CD4-positive, alpha-beta T cell treated with Interleukin-4 for 1 hour (primary cell): ENCODE measurements at places on chromosomes 7 and 10.

GRCh38 chr10:69096045-69096444 lies 8.1 kb downstream of the SRGN start:
- no peak for DNase-seq

DNA sequence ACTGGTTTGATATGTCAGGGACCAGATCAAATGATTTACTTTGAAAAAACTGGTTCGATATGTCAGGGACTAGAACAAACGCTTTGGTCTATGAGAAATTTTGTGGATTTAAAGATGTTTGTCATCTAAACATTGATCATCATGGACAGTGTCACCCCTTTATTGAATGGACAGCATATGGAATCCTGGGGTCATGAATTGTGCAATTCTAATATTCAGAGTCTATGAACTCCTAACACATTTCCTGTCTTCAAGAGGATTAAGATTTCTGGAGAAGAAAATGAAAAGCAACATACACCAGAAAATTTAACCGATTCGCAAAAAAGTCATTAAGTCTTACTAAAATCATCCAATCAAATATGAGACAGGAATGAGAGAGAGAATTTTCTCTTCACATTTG lies 106.4 kb upstream of the FAM133B start:
- no peak for DNase-seq

DNA sequence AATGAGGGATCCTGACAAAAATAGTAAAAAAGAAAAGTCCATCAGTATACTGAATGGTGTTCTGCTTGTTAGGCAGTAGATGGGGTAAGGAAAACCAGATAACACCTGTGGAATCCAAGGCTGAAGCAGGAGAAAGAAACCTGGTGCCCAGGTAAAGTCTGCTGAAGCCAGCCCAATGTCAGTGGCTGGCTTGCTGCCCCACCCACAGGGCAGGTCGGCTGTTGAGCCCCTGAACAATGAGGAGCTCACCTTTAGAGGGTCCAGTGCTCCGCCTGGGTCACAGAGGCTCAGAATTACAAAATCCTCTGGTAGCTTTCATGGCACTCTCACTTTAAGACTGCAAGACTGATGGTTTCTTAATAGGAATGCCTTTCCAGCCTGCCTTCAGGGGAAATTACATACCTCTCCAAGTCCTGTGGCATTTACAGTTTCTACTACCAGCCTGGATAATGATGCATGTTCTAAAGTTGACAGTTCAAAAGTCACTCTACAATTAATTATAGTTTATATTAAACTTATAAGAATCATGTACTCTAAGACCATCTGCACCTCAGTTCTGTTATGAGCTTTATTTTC lies 23.8 kb downstream of the DHX32 start:
- no peak for DNase-seq

GRCh38 chr7:116812860-116813259 lies 49.5 kb upstream of the CAPZA2 start:
- DNase-seq: no peak

DNA sequence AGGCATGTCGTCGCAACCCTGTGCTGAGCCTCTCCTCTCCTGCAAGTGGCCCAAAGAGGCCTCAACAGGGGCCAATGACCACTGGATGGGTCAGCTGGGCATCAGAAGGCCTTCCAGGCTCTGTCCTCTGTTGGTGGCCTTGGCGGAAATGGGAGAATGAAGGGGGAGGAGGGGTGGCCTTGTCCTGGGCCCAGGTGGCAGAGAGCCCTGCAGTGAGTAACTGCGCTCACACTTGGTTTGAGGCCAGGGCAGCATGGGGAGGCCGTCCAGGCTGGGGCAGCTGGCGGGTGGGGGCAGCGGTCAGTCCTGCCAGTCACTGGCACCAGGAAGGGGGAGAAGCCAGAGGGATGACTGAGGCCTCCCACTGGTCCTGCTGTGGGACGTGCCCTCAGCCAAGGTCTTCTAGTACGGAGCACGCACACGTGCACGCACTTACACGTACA lies 59.8 kb downstream of the LHPP start:
- no peak for DNase-seq

- no peak for DNase-seq
Observed at GRCh38 chr10:131872827-131873375, 27.9 kb upstream of the PPP2R2D start.
